ENCODE measurements at places on chromosomes 7 and 10.

DNA sequence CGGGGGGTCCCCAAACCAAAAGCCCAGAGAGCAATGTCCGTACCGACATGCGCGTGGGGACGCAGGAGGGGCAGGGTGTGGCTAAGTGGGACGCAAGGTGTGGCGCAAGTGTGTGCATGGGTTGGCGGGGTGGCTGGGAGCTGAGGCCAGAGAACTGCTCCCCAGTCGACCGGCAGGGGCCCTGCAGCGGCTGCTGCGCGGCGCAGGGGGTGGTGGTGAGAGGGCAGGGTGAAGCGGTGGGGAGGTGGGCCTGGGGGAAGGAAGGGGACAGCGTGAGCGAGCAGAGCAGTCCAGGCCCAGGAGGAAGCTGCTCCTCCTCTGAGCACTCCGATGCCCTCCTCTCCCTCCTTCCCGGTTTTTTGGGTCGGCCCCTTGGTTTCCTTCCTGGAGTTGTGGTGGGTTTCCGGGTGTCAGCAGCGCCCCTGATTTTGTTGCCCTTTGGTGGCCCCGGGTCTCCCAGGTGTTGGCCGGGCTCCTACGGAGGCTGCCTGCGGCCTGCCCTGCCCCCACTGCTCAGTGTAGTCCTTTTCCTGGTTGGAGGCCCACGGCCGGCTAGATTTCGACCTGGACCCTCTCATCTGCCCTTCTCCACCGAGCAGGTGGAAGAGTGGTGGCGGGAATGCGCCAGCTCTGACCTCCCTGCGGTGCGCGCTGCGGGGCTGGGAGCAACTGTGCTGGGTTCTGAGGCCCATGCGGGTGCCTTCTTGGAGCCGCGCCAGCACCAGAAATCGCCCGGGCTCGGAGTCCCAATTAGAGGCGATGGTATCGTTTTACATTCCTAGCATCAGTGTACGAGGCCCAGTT, 40.5 kb upstream of the COMTD1 start:
- DNase-seq: no peak

DNA sequence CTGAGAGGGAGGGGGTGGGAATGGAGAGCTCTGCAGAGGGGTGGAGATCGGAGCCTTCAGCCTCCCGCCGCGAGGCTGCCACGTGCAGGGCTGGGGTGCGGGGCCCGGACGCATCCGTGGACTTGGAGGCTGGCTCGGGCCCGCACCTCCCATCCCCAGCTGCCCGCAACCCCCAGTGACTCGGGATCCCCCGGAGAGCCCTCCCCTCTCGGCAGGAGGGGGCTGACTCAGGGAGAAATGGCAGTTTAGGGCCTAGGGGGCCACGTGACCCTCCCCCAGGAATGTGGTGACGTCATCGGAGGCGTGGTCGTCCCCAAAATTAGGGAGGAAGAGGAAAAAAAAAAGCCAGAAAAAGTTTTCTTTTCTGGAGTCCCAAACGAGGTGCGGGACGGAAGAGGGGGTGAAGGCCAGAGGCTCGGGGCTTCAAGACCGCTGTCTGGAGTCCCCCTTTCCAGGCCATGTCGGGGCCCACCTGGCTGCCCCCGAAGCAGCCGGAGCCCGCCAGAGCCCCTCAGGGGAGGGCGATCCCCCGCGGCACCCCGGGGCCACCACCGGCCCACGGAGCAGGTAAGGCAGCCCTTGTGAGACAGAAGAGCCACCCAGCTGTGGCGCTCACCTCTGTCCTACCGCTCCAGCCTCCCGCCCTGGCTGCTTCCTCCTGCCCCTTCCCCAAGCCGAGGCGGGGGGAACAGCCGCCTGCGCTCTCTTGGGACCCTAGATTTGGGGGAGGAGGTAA, at the start of gene TRIP6:
Gene TRIP6, plus strand, starts transcription at position 348 of the 736 bp plus-strand sequence. Its CDS starts 111 bp downstream, at position 459.
- DNase-seq: peak; percentile 98

DNA sequence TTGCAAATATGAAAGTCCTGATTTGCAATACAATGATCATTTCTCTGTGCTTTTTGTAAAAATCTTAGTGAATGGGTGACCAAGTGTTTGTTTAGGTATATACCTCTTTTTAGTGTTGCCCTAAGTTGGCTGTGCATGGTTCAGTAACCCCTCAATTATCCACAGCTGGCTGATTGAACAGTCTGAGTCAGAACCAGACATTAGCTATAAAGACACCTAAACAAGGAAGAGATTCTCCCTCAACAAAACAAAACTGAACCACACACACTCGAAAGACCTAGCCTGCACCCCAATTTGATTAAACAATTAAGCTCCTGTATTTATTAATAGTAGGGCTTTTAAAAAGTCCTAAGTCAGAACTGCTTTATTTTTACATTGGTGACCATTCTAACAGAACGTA, 2.8 kb downstream of the RSBN1L start:
- no peak for DNase-seq

- DNase-seq: no peak
Measured at GRCh38 chr7:148865283-148865682, 18.8 kb downstream of the EZH2 start.

DNA sequence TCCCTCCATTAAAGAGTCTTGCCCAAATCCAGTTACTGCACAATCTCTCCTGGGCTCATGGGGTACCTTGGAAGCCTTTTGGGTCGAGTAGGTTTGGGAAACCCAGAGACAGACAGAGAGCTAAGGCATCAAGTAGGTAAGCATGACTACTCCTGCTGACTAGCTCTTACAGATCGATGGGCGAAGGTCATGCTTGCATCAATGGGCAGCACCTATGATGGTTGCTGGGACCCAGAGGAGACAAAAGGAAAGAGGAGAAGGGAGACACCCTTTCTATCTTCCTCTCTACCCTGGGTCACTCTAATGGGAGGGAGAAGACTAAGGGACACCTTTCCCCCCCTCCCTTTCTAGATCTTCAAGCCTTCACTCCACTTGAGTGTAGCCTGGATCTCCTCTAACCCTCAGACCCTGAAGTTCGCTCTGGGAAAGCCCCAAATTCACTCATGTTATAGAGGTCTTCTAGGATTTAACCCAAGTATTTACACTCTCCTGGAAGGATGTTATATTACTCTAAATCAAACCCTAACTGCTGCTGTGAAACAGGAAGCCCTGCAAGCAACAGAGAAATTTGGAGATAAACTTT, 31.6 kb upstream of the ZNF746 start:
- DNase-seq: no peak

- no peak for DNase-seq
Measured at GRCh38 chr10:71881647-71882355, 30.8 kb upstream of the PSAP start.

GRCh38 chr7:127589896-127590295, 1.7 kb downstream of the ARF5 start:
- no peak for DNase-seq

GRCh38 chr10:61836888-61837754, 64.4 kb upstream of the ARID5B start:
- DNase-seq: peak; percentile 85

DNA sequence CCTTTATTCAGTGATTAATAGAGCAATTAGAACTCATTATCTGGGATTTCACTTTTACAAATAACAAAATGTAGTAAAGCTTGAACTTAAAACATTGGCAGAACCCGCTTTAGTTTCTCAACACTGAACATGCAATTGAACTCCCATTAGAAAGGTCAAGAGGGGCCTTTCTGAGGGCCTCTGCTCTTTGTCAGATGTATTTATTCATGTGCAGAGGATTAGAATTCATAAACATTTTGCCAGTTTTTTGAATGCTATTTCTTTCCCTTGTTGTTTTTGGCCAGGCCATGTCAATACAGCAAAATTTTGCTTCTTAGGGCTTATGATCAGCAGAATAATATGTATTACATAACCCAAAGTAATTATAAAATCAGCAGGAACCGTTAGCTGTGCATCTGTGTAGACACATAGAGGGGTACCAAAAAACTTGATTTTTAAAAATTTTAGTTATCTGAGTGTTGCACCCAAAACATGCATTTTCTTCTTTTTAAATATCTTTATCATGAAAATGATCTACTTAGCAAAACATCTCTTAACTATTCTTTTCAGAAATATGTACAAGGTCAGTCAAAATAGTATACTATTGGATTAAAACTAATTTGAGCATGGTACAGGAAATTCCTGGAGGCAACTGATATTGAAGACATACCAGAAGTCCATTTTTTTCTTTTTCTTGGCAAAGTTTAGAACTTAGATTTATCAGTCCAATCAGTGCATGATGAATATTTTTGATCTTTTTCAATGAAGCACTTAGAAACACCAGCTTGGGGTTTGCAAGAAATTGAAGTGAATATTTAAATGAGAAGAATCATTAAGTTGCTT, 177.5 kb downstream of the TWIST1 start:
- no peak for DNase-seq

DNA sequence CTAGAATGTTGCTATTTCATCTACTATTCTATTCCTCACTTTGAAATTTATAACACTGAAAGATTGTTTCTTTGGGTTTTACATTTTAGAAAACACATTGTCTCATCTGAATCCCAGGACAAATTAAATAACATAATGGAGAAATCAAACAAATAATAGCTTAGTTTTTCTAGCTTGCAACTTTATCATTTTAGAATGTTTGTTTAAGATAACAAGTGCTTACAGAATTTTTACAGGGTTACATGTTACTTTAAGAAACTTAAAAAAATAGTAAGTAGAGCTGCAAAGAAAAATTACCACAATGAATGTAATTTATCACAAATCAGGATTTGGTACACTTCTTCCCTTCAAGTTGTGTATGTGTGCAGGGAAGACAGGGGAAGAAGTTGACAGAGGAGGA, 11.3 kb downstream of the CAV2 start:
- DNase-seq: no peak

GRCh38 chr10:116408719-116409118, 18.9 kb upstream of the PNLIPRP3 start:
- DNase-seq: no peak

DNA sequence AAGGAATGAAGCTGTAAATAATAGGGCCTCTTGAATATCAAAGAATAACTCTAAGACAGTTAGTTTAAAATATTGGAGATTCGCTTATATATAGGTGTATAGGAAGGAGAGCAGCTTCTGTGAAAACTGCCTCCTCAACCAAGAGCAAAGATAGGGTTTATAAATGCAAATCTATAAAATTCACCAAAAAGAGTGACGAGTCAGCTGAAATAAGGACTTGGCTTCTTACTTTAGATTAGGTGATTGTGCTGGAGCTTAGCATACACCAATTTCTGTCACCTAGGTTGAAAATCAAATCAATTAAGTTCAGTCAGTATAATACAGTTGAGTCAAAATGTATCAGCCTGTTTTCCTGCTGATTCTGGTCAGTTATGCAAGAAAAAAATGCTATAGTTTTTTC, 113.8 kb upstream of the SGCE start:
- no peak for DNase-seq

DNA sequence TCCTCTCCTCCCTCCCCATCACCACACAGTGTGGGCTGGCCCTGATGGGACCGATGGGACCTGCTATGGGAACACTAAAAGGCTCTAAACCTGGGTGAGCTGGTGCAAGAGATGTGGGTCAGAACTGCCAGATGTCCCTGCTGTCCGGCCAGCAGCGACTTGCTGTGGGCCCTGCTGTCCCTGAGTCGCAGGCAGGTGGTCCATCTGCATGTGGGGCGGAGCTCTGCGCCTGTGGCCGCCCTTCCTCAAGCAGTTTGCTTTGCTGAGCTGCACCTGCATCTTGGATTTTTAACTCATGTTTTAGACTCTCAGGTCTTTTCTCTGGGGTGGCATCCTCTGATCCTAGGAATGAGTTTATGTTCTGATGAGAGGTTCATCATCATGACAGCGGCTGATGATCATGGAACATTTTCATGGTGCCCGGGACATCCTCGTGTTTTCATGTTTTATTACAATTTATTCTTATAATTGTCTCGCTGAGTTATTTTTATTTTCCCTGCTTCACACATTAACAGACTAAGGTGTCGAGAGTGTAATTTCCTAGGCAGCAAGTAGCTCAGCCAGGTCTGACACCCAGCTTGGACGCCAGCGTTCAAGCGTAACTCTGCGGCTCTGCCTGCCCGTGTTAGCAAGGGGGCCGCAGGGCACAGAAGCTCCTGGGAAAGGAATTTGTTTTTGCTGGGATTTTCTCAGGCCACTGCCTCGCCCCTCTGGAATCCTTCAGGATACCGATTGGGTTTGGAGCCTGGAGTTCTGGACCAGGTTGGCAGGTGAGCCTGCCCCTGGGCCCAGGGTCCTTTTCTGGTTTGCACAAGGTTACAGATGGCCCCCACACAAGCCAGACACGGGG, 615.2 kb upstream of the FOXK1 start:
- no peak for DNase-seq

DNA sequence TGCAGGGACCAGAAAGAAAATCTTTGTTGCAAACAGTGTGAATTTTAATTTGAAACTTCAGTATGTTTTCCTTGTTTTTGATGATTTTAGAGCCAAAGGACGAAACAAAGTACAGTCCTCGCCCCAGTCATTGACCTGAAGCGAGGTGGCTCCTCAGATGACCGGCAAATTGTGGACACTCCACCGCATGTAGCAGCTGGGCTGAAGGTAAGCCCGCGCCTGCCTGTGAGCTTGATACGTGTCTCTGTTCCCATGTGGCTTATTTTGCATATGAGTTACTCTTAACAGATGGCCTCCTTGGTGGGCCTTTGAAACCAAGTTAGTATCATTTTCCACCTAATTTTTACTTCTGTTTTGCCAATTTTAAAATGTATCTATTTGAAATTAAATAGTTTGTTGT, 12.3 kb downstream of the RBM17 start:
- no peak for DNase-seq

DNA sequence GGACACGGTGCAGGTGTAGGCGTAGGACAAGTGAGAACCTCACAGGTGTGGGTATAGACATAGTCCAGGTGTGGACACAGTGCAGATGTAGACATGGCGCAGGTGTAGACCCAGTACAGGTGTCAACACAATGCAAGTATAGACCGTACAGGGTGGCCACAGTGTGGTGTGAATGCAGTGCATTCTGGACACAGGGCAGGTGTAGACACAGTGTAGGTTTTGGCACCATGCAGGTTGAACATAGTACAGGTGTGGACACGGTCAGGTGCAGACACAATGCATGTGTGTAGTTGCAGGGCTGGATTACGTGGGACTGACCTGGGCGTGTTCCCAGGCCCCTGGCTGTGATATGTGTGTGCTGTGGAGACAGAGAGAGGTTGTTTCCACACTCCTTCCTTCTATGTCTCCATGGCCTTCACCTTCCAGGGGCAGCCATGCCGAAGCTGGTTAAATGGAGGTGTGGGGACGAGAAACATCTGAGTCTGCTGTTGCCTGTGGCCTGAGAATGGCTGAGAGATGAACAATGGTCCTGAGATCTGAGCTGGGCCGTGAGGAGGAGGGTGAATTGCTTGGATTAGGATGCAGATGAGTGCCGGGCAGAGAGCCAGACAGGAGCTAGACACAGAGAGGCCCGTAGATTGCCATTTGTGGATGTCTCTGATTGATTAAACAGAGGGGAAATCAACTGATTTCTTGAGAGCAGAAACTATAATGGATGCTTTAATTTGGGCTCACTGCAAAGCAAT, 343.9 kb upstream of the SHH start:
- no peak for DNase-seq

GRCh38 chr7:88450874-88451273, 144.2 kb upstream of the STEAP4 start:
- no peak for DNase-seq

DNA sequence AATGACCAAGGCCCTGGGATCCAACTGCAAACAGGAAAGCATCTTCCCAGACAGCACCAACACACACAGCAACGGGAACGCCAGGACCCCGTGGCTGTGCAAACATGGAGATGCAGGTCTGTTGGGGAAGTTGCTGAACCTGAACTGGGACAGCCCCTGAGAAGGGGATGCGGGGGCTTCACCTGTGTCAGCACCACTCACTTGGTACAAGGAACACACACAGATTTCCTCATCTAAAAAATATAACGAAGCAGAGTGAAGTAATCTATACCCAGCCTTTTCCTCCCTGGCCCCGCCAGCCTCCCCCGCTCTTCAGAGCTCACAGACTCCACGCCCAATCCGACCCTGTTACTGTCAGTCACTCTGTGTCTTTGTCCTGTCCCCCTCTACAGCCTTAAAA, 93.0 kb downstream of the PTPRN2 start:
- DNase-seq: no peak
